ENCODE measurements at places on chromosomes 16 and 17.

DNA sequence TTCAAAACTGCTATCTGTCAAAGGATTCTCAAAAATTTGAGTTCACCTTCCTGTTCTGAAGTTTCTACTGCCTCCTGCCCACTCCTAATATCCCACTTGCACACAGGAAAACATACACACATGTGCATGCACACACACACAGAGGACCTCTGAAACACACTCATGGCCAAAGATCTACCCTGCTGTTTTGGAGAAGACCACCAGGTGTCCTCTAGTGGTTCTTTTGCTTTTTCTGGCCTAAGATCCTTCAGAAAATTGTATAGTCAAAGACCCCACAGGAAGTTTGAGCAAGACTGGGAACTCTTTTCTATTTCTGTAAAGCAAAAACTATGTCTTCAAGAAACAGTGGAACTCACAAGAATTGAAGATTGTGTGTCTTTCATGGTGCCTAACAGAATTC, 90.2 kb downstream of the CDH8 start:
- no peak for DNase-seq

GRCh38 chr17:49574323-49574781, 1.3 kb upstream of the NXPH3 start:
- no peak for DNase-seq

DNA sequence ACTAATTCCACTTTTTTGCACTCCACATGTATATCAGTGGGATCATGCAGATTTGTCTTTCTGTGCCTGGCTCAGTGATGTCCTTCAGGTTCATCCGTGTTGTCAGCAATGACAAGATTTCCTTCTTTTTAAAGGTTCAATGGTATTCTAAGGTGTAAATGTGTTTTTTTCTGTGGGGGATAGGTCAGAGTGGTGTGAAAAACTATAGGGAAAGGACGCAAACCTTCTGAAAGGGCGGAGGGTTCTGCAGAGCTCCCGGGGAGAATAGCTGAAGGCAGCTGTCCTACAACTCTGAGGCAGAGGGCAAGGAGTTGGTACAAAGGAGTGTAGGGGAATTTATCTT, 21.9 kb upstream of the CSNK1D start:
- DNase-seq, result no peak

DNA sequence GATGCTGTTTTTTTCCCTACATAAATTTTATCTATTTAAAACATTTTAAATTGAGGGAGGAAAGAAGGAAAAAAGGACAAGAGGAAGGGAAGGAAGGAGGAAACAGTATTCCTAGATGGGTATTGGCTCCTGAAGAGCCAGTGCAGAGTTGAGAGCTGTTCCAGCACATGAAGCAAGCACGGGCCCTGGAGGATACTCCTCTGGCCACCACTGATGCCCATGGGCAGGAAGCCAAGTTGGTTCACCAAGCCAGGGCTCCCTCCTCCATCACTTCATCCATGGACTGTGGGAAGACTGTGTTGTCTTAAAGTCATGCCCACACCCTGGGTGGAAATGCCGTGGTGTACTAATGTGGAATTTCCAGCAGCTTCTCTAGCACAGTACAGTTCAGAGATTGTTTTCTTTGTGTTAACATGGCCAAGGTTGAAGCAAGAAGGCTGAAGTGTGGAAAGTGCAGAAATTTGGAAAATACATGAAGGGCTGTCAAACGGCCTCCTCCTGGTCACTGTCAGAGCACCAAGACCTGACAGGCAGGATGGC, 23.9 kb upstream of the NOS2 start:
- DNase-seq, result no peak

DNA sequence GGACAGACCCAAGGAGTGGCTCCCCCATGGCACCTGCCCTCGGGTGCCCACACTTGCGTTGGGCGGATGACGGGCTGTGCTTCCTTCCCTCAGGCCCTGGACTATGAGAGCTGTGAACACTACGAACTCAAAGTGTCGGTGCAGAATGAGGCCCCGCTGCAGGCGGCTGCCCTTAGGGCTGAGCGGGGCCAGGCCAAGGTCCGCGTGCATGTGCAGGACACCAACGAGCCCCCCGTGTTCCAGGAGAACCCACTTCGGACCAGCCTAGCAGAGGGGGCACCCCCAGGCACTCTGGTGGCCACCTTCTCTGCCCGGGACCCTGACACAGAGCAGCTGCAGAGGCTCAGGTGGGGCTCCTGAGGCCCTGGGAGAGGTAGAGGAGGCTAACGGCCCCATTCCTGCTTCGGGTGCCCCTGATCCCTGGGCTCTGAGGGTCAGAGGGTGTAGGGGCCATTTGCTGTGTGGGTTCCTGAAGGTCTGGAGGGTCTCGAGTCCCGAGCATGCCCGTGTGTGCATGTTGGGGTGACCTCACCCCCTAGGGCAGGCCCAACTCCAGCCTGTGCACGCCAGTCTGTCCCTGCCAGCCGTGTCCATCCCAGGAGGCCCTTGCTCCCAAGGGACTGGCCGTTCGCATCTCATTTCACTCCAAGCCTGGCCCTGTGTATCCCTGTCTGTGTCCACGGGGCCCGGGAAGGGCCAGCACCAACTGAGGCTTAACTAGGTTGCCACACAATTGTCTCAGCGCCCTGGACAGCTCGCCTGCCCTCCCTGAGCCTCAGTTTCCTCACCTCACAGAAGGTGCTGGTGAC, 10.0 kb downstream of the SLC22A31 start:
- DNase-seq, result no peak

DNA sequence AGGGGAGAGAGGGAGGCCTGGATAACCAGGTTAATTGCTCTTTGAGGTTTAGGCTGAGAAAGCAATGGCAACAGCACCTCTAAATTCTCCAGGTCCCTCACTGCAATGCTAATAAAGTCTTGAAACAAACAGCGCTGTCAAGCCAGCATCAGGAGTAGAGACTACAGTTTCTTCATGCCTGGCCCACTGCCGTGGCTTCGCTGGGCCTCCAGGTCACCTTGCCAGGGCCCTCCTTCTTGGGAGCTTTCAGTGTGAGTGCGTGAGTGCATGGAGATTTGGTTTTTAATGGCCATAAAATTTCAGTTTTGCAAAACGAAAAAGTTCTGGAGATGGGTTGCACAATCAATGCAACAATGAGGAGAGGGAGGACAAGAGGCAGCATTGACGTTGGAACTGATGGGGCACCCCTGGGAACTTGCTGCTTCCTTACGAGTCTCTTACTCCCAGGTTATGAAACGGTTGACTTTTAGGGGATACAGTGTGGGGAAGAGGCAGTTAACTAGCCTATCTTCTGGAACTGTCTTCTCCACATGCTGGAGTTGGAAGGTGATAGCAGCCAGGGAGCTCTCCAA, 229.4 kb downstream of the XYLT1 start:
- DNase-seq, result no peak

All from WERI-Rb-1 (cell line).